ENCODE measurements at places on chromosomes 12 and 14. TPM values are rescaled to one million over a fixed set of nuclear protein-coding genes. Genes with fewer than 3 reads are reported as not detected.

The FAM222A gene
- polyA plus RNA-seq: 9.8 TPM

The AHNAK2 gene
- polyA plus RNA-seq: 12.7 TPM

DNA sequence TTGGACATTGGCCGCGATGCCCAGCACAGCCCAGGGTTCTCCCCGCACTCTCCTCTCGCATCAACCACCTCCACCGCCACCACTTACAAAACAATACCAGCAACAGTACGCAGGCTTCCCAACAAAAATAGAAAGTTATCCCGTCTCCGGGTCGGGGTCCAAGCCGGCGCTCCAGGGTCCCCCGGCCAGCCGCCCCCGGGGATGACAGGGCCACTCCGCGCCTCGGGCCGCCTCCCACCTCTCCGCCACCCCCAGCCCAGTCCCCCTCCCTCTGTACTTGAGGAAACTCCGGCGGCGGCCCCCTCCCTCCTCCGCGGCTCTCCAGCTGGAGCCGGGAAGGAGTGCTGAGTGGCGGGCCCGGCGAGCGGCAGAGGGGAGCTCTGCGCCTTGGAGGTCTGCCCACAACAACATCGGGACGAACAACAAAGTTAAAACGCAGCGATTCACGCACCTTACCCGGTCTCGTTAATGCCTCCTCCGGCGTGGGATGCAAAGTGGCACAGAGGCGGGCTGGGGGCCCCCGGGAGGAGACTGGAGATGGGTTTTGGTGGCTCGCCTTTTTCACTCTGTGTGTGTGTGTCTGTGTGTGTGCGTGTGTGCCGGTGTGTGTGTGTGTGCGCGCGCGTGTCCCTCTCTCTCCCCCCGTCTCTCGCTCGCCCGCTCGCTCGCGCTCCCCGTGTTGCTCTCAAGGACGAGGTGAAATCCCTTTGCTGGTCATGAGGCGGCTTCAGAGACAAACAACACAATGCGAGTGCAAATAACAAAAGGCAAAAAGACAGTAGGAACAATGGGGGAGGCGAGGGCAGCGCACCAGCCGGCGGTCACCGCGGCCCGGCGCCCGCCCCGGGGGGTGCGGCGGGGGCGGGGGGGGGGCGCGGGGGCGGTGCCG, 386.8 kb downstream of the BCAT1 start:
- DNase-seq: no peak

- DNase-seq: no peak
These were observed 11.2 kb upstream of the LBHD2 start for GRCh38 chr14:103072595-103073366.

DNA sequence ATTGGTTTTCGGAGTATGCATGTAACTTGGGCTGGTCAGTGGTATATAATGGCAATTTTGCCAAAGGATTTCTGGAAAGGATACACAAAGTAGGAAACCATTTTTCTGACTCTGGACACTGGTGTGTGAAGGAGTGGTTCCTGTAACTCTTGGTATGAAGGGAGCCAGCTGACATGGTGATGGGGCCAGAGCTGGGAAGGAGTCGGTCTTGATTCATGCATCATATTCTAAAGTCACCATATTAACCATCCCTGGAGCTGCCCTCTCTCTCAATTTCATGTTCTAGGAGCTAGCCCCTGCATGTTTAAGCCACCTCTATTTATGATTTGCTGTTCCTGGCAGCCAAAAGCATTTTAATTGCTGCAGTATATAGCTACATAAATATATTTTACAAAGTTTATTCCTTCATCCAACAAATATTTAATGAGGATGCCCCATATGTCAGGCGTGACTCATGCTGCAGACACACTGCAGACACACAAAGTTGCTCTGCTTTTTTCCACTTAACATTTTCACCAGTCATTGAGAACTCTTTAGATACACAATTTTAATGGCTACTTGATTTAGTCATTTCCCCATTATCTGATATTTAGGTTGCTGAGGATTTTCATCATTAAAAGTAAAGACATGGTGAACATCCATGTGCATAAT, 78.7 kb upstream of the PSMC1 start:
- DNase-seq: no peak

DNA sequence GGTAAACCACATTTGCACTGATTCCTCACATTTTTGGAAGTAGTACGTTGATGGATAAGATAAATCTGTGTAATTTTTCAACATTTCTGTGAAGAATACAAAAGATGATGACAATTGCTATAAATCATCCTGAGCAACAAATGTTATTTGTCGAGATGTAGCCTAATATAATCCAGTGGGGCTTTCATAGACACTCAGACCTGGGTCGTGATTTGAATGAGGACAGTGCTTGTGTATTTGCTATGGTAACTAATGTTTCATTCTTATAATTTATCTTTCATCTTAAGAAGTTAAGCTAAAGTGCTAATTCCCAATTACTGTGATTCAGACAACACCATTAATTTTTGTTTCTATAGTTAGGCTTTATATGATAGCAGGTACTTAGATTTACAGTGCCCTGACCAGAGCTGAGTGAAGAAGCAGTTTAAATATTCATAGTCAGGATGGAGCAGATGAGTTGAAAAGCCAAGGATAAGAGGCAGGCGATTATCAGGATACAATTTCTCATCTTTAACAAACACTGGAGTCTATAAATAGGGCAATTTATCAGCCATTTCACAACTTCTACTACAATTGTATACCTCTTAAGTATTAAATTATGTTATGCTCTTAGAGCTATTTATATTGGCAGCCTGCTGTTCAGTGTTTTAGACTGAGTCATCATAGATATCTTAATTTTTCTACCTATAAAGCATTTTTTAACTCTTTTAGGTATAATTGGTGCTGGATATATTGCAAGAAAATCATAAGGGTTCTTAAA, 359.9 kb downstream of the TRHDE start:
- DNase-seq: no peak

GRCh38 chr14:31921721-31922120, 155.4 kb upstream of the ARHGAP5 start:
- no peak for DNase-seq

DNA sequence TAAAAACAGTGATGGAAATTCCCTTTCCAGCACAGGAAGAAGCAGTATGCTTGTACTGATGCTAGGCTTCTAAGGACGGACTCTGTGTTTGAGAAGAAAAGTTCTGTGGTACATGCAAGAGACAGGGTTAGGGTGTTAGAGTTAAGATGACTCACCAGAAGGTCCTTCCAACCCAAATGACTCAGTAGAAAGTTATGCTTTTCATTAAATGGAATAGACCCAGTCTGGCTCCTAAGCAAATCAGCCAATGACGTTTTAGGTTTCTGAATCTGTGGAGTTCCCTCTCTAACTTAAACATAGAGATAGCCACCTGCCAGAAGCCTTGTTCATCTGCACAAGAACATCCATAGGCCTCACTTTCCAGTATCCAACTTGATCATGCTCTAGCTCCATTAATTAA, 5.7 kb downstream of the PTHLH start:
- no peak for DNase-seq
